ENCODE measurements at places on chromosomes 2 and 18.

DNA sequence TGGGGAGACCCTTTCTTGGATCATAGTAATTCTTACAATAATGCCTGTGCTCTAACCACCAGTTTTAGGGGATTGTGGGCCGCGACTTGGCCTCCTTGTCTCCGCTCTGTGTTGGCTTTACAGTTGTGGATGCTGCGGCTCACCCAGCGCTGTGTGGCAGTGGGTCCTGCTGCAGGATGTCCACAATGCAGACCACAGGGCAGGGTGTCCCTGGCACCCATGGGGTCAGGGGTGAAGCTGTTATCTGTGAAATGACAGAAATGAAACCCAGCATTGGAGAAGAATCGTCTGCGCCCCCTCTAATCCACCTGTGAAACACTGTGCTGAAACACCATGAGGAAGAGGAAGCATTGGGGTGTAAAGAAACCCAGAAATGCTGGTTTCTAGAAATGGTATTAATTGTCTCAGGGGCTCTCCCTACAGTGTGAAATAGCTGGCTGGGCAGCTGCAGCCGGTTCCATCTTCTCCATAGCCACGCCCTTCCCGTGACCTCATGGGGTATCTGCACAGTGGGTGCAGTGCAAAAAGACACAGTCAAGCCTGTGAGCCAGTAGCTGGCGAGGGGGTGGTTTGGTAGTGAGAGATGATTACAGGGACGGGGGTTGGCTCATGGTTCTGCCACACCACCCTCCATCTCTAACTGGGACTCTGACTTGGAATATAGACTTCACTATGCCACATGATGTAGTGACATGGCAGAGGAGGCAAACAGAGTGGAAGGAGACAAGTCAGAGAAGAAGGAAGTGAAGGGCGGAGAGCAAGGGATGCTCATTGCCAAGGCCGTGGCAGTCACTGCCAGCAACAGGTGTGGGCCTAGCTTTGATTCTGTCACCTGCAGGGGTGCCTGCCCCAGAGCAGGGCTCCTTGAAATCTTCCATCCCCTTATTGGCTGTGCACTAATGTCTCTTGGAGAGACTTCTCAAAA, 16.2 kb downstream of the INPP4A start:
- no peak for DNase-seq

GRCh38 chr18:56559044-56559443, 79.3 kb downstream of the TXNL1 start:
- DNase-seq = no peak

DNA sequence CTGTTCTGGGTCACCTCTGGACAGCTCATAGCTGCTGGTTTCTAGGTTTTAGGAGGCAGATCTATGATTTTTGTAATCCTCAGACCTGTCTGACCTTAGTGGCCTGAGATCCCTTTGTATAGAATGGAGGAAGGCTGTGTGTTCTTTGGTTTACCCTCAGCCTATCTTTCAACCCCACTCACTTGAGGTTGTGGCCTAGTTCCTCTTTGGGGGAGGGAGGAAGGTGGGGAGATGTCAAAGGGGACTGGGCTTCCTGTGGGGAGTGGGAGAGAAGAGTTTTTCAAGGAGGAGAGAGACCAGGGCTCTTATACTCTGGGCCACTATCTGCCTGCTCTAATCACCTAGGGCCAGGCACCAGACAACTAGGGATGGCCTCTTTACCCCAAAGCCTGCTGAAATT, 28.5 kb downstream of the SEMA4F start:
- no peak for DNase-seq

DNA sequence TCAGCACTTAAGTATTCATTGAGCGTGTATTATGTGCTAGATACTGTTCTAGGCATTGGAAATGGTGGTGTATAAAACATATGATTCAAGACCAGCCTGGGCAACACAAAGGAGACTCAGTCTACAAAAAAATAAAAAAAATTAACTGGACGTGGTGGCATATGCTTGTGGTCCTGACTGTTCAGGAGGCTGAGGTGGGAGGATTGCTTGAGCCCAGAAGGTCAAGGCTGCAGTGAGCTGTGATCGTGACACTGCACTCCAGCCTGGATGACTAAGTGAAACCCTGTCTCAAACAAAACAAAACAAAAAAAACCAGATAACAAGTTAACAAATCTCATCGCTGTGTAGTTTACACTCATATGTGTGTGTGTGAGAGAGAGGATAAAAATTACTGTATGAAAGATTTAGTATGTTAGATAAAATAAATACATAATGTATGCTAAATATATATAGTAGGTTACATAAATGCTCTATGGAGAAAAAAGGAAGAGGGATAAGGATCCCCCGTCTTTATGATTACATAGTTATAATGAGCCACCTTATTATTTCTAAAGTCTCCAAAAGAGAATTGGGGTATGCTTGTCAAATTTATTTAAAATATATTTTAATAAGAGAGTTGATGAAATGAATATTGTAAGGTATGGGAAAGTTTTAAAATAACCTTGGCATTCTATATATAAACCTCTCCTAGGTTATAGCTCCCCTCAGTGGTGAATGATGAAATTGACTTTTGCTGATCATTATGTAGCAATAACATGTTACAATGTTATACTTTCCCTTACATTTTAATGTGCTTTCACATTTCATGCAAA, 69.2 kb downstream of the EHBP1 start:
- DNase-seq = no peak

- no peak for DNase-seq
Measured at GRCh38 chr2:40374543-40375240, 77.2 kb downstream of the SLC8A1 start.

DNA sequence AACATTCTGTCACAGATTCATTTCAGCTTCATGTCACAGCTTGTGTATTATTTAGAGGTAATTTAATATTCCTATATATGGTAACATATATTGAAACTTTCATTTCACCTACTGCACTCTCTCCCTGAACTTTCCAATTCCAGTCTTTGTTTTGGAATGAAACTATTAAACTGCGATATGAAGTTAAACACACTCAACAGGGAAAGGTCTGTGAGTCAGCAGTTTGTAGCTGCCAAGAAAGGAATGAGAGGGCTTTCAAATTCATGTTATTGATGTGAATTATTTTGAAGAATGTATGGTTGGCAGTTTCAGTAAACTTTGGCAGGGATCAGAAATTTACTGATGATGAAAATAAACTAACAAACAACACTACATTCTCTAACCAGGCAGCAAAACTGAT, 148.3 kb downstream of the HNMT start:
- DNase-seq = no peak

- no peak for DNase-seq
Measured at GRCh38 chr18:51339856-51340255, 142.4 kb upstream of the MEX3C start.

DNA sequence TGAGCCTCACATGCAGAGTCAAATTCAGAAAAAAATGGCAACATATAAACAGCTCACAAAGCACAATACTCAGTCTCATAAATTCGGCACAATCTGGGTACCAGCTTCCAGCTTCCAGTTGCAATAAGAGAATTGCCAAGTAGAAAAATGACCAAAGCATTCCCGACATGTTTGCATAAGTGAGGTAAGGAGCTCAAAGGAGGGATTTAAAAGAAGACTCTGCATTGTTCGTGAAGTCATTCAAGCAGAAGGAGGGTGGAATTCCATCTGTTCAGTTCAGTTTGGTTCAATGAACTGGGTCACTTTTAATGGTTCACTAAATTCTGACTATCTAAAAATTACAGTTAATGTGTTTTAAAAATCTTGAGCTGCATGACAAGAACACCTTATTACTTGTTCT, 106.7 kb upstream of the KLHL14 start:
- DNase-seq = no peak

DNA sequence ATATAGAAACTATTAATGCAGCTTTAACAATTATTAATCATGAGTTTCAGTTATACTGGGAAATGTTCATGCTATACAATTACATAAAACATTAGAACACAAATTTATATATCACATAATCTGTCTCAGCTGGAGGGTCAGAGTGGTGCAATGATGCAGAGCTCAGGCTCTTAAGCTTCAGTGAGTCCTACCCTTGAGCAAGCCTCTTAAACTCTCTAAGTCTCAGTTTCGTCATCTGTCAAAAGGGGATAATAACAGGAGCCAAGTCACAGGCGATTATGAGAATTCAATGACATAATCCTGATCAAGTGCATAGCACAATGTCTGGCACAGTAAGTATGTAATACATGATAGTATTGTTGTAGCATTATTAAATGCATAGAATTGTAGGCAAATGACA, 46.0 kb downstream of the LAMA1 start:
- DNase-seq = no peak

DNA sequence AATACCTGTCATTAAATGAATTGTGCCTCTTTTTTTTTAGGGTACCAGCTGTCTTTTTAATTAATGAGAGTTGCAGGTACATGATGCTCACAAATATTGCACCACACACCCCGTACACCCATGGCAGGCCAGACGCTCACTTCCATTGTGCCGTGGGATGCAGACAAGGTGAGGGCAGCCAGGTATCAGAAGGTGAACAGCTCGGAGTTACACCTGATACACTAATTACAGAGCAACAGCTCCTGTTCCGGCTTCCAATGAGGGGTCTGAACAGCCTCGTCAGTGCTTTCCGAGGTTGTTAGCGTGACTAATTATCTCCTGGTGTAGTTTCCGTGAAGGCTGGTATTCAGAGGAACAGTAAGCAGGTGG, 442.8 kb downstream of the ZNF516 start:
- DNase-seq = no peak

- DNase-seq = no peak
Measured at GRCh38 chr18:10454681-10455557, 484 bp downstream of the APCDD1 start.

GRCh38 chr2:223765221-223765785, 72.1 kb downstream of the AP1S3 start:
- DNase-seq = no peak

DNA sequence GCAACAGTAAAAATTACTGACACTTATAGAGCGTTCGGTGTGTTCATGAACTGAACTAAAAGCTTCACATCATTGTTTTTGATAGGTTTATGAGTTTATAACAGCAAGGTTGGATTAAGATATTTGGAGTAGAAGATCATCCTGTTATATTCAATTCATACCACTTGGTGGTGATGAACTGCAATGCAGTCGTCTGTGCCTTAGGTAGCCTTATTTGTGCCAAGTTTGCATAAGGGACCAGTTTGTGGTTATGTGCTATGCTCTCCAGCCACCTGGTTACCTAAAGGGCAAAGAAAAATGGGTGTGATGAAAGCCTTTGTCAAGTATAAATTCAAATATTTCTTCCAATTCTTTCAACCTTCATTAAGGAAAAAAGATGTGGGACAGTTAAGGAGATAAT, 150.9 kb upstream of the KCNH7 start:
- no peak for DNase-seq

DNA sequence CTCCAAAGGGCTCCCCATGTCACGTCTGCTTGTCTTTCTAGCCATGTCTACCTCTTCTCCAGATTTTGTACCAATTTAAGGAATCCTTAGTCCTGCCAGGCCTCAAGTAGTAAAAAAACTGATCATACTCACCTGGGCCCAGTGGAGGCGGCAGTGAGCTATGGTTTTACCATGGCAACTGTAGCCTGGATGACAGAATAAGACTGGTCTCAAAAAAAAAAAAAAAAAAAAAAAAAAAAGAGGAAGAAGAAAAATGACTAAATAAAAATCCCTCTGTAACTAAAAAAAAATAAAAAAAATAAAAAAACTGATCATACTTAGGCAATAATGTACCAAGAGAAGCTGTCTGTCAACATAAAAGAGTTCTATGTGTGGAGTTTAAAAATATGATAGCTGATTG, 221.6 kb downstream of the NR4A2 start:
- no peak for DNase-seq

GRCh38 chr18:59902131-59902992, 2.6 kb downstream of the PMAIP1 start:
- no peak for DNase-seq

DNA sequence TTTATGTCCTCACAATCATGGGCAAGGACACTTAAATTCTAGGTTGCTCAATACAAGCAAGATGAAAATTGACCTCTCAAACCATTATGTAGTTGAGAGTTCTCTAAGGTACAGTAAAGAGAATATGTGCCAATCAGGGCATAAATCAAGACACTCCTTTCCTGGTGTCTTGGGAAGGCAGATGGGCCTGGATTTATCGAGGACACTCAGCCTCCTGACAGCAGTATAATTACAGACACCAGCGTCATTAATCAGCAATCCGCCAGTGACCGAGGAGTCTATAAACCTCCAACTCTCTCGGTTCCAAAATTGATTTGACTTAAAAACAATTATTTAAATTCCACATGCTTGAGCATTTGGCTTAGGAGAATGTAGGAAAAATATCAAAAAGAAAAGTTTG, 75.7 kb upstream of the DAPL1 start:
- no peak for DNase-seq

DNA sequence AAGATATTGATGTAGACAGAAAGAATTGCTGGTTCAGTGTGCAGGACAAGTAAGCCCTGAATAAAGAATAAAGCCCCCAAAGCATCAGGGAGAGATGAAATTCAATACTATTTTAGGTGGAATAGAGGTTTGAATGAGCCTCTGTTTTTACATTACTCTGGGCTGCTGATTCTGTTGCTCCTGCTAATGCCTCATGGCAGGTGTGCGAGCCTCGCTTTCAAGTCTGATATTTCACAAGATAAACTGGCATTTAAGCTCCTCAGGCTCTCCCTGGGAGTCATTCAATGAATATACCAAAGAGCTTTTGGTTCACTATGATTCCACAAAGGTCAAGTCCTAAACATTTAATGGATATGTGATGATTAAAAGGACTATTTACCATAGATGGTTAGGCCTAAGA, 601.0 kb upstream of the SLC39A10 start:
- DNase-seq = no peak

Data from stimulated activated CD8-positive, alpha-beta memory T cell treated with anti-CD3 and anti-CD28 coated beads, Interleukin-12 subunit alpha, Interleukin-12 subunit beta, amount 100 ng/mL, for 1 hour (primary cell).